ENCODE measurements at places on chromosomes 16 and 17. TPM values are rescaled to one million over a fixed set of nuclear protein-coding genes. Genes with fewer than 3 reads are reported as not detected.

The SEPTIN1 gene
- polyA plus RNA-seq, result 155 TPM

The MAF gene
- polyA plus RNA-seq, result 0.96 TPM

DNA sequence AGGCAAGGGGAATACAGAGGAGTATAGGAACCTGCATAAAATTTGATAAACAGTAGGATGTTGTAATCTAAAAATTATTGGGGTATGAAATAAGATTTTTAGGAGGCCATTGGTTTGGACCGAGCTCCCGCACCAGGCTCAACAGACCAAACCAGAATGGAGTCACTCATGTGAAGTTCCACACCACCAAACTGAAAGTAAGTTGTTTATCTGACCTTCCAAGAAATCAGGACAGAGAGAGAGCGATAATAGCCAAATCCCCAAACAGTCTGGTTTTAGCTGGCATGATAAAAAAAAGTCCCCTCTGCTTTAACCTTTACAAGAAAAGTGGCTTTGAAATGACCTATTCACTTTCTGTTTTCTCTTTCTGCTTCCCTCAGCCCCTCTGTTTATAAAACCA, 45.7 kb upstream of the SIAH1 start:
- DNase-seq, result no peak

DNA sequence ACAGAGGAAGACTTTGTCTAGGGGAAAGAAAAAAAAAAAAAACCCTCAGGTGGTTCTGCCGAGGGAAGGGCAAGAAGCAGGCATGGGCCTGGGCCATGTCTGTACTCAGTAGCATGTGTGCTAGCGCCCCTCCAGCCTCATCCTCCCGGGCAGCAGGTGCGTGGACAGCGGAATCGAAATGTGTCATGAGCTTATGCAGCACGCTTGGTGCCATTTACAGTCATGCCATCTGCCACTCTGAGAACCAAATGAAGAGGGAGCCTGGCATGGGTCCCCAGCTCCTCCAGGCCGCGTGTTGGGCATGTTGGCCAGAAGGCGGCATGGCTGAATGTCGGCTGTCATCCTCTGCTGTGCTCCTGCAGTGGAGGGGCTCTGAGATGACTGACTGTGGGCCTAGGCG, 31.4 kb downstream of the CRAMP1 start:
- no peak for DNase-seq

DNA sequence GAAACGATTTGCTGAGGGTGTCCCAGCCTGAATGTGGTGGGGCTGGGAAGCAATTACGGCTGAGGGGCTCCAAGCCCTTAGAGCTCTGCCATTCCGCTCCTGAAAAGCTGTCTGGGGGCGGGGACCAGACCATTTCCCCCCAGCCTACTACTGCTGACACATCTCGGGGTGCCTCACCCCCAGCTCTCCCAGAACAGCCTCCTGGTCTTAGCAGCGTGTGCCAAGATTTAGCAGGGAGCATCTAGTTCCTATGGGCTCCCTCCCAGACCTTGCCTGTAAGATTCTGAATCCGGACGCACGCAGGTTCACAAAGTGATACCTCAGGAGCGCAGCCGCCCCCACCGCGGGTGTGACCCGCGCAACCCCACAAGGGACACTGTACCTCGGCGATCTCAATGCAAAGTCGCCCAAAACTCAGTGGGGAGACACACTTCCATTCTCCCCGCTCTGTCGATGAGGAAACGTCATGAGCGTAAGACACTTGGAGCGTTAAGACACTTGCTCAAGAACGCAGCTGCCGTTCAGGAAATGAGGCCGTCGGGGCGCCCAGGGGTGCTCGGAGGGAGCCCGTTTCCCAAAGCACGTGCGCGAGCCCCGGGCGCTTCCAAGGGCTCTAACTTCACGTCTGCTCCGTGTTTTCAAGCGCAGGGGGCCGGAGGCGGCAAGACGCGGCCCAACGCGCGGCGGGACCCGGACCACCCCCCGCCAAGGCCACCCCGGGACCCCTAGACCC, 629 bp downstream of the GEMIN4 start:
- DNase-seq, result peak; percentile 54
